ENCODE measurements at places on chromosomes 16 and 17.

DNA sequence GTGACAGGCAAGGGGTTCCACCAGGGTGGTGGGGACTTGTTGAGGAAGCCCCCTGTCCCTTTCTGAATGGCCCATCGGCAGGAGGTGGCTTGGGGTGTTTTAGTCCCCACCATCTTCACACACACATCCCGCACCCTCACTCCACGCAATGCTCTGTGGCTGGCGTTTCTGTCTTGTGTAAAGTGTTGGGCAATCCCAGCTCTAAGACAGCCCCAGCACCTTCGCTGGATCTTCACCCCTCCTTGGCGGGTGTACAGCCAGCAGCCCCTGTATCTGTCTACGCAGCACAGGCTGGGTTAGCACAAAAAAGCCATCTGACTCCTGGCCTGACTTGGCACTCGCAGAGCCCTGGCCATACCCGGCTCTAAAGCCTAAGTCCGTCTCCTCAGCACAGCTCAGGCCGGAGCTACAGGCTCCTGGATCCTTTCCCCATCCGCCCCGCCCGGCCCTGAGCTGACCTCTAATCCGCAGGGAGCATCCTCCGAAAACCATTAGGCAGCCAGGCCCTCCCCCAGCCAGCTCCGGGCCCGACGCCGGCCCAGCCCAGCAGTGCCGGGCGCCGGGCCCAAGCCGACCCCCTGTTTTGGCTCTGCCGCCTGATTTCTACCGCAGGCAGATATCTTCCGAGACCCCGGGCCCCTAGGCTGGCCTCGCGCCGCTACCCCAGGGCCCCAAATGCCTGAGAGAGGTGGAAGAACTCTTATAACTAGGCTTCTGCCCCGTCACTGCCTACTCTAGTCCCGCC, 42.4 kb upstream of the TAC4 start:
- H3K36me3 ChIP-seq, result no peaks in the 10 kb centered on the region
- no peaks in the 10 kb centered on the region for H3K4me1 ChIP-seq
- no peak overlapping the region for H3K27ac ChIP-seq
- H3K4me3 ChIP-seq, result no peak overlapping the region

DNA sequence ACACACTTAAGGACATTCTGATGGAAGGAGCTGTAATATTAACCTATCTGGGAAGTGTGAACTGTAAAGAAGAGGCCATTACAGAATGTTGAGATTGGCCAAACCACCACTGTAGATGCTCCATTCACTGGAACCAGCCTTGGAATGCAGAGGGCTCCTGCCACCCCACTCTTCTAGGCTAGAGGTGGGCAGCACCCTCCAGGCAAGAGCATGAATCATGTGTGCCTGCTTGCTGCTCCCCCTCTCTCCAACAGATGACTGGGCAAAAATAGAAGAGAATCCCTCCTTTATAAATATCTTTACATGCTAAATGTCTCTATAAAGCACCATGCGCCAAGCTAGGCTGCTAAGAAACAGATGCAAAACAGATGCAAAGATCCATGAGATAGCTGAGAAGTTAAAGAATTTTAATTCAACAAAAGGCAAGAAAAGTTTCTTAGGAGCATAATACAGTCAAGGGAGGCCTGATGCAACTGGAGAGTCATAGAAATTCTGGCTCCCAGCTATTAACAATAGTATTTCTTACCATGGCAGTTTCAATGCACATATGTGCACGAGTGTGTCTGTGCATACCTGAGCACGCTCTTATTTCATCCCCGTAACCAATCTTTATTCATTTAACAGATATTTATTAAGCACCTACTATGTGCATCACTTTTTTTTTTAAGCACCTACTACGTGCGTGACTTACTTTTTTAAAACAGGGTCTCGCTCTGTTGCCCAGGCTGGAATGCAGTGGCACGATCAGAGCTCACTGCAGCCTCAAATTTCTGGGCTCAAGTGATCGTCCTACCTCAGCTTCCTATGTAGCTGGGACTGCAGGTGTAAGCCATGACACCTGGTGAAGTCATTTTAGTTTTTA, 53.6 kb downstream of the GRIN2A start:
- DNase-seq, result no peak
- no peak overlapping the region for H3K4me3 ChIP-seq
- H3K27ac ChIP-seq, result no peak overlapping the region
- H3K27me3 ChIP-seq, result no peaks in the 10 kb centered on the region
- H3K4me1 ChIP-seq, result no peaks in the 10 kb centered on the region
- H3K36me3 ChIP-seq, result no peaks in the 10 kb centered on the region

DNA sequence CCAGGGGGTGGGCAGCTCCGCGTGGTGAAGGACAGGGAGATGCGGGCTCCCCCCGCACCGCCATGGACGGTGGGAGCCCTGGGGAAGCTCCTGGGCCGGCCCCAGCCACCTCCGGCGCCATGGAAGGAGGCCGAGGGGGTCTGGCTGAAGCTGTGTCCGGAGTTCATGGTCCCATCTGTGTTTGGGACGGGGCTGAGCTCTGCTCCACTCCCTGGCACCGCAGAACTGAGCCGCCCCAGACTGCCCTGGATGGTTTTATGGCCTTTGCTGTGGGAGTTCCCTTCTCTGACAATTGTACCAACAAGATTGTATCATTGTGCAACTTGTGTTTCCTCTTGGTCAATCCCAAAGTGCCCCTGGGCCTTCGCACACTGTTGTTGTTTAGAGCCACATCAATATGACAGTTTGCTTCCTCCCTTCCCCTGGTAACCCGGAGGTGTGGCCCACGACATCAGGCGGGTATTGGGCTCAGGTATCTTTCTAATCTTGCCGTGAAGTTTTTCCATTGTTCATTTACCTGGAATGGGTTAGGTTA, 942 bp downstream of the KRT23 start:
- H3K36me3 ChIP-seq, result no peaks in the 10 kb centered on the region
- peaks cover 14% of the 10 kb centered on the region for H3K4me1 ChIP-seq
- no peak for DNase-seq
- H3K27me3 ChIP-seq, result no peaks in the 10 kb centered on the region
- H3K27ac ChIP-seq, result no peak overlapping the region
- no peak overlapping the region for H3K4me3 ChIP-seq

- no peaks in the 10 kb centered on the region for H3K36me3 ChIP-seq
- H3K4me3 ChIP-seq, result peak overlapping the region; percentile 30
- no peaks in the 10 kb centered on the region for H3K27me3 ChIP-seq
- peaks cover 14% of the 10 kb centered on the region for H3K4me1 ChIP-seq
- H3K27ac ChIP-seq, result no peak overlapping the region
- no peak for DNase-seq
These were observed 28.7 kb downstream of the ARHGAP27 start for GRCh38 chr17:45403906-45404490.

DNA sequence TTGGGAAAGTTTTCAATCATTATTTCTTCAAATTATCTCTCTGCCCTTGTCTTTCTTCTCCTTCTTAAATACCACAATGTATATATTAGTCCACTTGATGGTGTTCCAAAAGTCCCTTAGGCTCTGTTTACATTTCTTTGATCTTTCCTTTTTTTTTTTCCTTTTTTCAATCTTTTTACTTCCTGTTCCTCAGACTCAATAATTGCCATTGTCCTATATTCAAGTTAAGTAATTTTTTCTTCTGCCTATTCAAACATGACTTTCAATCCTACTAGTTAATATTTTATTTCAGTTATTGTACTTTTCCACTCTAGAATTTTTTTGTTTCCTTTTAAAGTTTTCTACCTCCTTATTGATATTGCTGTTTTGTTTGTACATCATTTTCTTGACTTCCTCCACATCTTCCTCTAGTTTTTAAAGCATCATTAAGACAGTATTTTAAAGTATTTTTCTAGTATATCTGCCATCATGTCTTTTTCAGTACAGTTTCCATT, 15.8 kb upstream of the UQCRC2 start:
- peaks cover 5% of the 10 kb centered on the region for H3K27me3 ChIP-seq
- no peak overlapping the region for H3K4me3 ChIP-seq
- H3K27ac ChIP-seq, result no peak overlapping the region
- no peaks in the 10 kb centered on the region for H3K4me1 ChIP-seq
- no peaks in the 10 kb centered on the region for H3K36me3 ChIP-seq

- no peaks in the 10 kb centered on the region for H3K4me1 ChIP-seq
- no peak overlapping the region for H3K4me3 ChIP-seq
- no peaks in the 10 kb centered on the region for H3K27me3 ChIP-seq
- no peak overlapping the region for H3K27ac ChIP-seq
- no peak for DNase-seq
- H3K36me3 ChIP-seq, result no peaks in the 10 kb centered on the region
These were observed 270.1 kb upstream of the TBX2 start for GRCh38 chr17:61129267-61130254.

DNA sequence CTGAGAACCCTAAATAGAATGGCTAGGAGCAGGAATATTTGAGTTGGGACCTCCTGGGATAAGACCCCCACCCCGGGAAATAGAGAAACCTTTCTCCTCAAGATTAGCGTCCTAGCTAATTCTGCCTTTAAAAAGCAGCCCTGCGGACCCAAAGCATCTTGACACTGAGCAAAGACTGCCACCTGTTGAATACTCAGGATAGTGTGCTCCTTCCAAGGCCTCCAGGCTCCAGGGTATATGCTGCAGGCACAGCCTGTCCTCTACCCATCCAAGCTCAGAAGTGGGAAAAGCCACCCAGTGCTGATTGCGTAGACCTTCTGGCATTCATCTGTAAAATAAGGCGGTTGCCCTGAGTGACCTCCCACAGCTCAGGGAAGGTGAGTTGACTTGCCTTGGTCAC, 456.2 kb upstream of the DYNLRB2 start:
- peak; percentile 56 for DNase-seq
- H3K27me3 ChIP-seq, result no peaks in the 10 kb centered on the region
- H3K4me1 ChIP-seq, result no peaks in the 10 kb centered on the region
- no peaks in the 10 kb centered on the region for H3K36me3 ChIP-seq

Measured in neuronal stem cell (in vitro differentiated cells).